T-helper 17 cell (primary cell): ENCODE measurements at places on chromosomes 1 and 21. TPM values are rescaled to one million over a fixed set of nuclear protein-coding genes. Genes with fewer than 3 reads are reported as not detected.

Gene GOLT1A
- total RNA-seq = 0.45 TPM

Gene TGFB2
- total RNA-seq = 0.17 TPM

Gene CDC42SE1
- total RNA-seq = 433 TPM

Gene PIGP
- total RNA-seq = 11.1 TPM

- no peaks in the 10 kb centered on the region for H3K27me3 ChIP-seq
- no peak for DNase-seq
- peaks cover 4% of the 10 kb centered on the region for H3K36me3 ChIP-seq
- peak overlapping the region; percentile 96 for H3K27ac ChIP-seq
These were observed 115.3 kb downstream of the RUNX1 start for GRCh38 chr21:34933609-34934335.

Gene ERVH48-1
- not detected for total RNA-seq

GRCh38 chr21:38979271-38980121 lies 173.8 kb downstream of the ETS2 start:
- no peak overlapping the region for H3K4me3 ChIP-seq
- H3K27ac ChIP-seq = no peak overlapping the region
- peaks cover 37% of the 10 kb centered on the region for H3K27me3 ChIP-seq

DNA sequence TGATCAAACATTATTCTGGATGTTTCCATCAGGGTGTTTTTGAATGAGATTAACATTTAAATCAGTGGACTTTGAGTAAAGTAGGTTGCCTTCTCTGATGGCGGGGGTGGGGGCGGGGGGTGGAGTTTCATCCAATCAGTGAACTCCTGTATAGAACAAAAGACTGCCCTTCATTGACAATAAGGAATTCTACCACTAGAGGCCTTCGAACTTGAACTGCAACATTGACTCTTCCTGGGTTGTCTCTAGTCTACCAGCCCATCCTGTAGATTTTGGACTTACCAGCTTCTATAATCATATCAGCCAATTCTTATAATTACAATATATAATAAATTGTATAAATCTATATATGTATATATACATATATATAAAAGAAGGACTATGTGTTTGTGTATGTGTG lies 520.4 kb upstream of the CXADR start:
- H3K36me3 ChIP-seq = no peaks in the 10 kb centered on the region
- no peak overlapping the region for H3K27ac ChIP-seq

Gene TMEM269
- total RNA-seq = 0.42 TPM

DNA sequence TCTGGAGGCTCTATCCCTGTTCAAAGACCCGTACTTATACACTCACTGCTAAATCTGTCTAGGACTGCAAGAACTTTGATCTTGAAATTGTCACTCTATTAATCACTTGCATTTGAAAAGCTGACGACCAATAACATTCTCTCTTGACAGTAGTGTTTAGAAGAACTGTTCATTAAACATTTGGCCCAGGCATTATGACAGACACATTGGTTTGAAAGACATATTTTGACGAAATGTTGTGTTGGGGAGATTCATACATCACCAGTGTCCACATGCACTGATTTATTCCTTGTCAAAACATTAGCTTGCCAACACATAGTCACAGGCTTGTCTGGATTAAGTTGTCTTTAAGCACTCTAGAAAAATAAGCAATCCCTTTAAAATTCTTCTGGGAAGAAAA lies 951.3 kb downstream of the ADGRL2 start:
- no peaks in the 10 kb centered on the region for H3K27me3 ChIP-seq
- no peak for DNase-seq
- no peak overlapping the region for H3K4me3 ChIP-seq
- no peaks in the 10 kb centered on the region for H3K36me3 ChIP-seq

Gene CYP2J2
- 0.63 TPM for total RNA-seq

Gene MXRA8
- total RNA-seq = 0.42 TPM

Gene CYP4Z1
- total RNA-seq = not detected

- no peak overlapping the region for H3K27ac ChIP-seq
- H3K4me1 ChIP-seq = peaks cover 5% of the 10 kb centered on the region
- no peak for DNase-seq
- H3K4me3 ChIP-seq = no peak overlapping the region
These were observed 13.9 kb upstream of the CD53 start for GRCh38 chr1:110859062-110859461.

Gene VWA5B1
- total RNA-seq = 0.15 TPM

- peak within 1 kb of the TSS; percentile 59 for H3K27ac ChIP-seq
- DNase-seq = no peak
- peak within 1 kb of the TSS; percentile 88 for H3K4me3 ChIP-seq
- no peaks in the 10 kb centered on the region for H3K27me3 ChIP-seq
- peaks cover 36% of the 10 kb centered on the region for H3K4me1 ChIP-seq
- peaks cover 3% of the 10 kb centered on the region for H3K36me3 ChIP-seq
These were observed at the start of gene CFH for GRCh38 chr1:196651637-196652215. Gene CFH (plus strand): TSS chr1:196652043. CDS start chr1:196652118, 75 bp downstream.

DNA sequence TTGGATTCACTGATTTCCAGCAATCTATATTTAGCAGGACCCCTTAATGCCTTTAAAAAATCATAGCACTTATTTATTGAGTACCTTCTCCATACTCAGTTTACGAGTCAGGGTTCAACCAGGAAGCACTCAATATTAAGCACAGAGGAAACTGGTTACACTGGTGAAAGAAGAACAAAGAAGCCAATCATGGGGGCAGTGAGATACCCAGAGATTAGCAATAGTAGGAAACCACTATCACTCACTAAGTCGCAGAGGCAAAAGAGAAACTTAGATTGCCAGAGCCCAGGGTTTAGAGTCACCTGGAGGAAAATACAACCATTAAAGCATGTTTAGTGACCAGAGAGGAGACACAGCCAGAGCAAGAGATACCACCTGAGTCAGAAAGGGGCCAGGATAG lies 670.5 kb upstream of the USP24 start:
- H3K36me3 ChIP-seq = no peaks in the 10 kb centered on the region
- no peak for DNase-seq
- no peak overlapping the region for H3K27ac ChIP-seq

DNA sequence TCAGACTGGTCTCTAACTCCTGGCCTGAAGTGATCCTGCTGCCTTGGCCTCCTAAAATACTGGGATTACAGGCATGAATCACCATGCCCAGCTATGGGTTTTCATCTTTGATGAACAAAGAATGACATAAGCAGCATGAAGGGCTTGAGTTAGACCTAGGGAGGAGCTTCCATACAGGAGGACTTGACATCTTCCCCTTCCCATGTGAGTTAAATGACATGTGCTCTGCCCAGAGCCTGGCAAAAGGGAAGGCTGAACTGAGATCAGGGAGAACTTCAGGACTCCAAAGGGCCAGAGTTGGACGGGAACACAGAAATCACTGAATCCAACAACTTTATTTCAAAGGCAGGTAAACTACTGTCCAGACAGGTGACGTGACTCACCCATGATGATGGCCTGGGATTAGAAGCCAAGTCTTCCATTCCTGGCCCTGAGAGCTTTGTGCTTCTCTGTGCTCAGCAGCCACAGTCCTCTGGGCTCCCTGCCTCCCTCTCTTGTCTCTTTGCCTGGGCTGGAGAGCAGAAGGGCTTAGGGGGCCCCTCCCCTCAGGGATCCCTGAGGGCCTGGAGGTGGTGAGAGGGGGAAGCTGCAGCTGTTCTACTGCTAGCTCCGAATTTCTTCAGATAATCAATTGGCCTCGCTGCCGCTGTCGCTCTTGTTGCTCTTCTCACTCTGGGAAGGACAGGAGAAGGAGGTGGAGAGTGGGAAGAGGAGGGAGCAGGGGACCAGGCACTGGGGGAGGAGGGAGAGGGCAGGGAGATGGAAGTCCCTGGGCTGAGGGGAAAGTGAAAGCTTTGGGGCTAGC lies 7.6 kb downstream of the NHLH1 start:
- DNase-seq = no peak
- peaks cover 10% of the 10 kb centered on the region for H3K27me3 ChIP-seq
- H3K4me1 ChIP-seq = peaks cover 17% of the 10 kb centered on the region
- H3K27ac ChIP-seq = no peak overlapping the region
- no peaks in the 10 kb centered on the region for H3K36me3 ChIP-seq
- no peak overlapping the region for H3K4me3 ChIP-seq

DNA sequence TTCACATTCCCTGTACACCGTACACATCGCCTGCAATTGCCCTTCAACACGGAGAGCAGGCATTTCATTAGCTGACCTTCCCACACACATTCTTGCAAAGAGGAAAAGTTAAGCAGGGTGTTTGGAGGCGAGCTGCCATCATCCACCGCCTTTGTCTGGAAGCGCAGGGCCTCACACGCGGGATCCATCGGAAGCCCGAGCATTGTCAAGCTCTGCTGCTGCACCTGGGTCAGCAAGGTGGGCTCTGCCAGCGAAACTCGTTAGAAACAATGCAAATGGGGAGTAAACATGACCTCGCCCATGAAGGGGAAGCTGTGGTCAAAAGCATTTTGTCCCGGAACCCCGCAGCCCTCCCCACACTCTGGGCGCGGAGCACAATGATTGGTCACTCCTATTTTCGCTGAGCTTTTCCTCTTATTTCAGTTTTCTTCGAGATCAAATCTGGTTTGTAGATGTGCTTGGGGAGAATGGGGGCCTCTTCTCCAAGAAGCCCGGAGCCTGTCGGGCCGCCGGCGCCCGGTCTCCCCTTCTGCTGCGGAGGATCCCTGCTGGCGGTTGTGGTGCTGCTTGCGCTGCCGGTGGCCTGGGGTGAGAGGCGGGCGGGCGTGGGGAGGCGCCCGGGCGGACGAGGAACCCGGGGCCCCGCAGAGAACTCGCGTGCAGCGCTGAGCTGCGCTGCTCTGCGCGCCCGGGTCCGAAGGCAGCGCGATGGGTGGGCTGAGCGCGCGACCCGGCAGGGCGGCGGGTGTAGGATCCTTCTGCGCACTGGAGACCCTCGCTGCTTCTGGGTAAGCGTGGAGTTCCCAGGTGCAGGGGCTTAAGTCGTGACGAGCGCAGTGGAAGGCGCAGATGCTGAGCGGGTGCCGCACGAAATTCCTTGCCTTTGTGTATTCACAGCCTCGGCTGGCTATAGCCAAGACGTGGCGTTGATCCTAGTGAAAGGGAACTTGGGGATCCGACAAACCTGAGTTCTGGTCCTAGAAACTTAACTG lies at the start of gene CR1:
Gene CR1, plus strand, starts transcription at position 357 of the 992 bp plus-strand sequence. Its CDS starts 111 bp downstream, at position 468.
- peaks cover 11% of the 10 kb centered on the region for H3K4me1 ChIP-seq
- H3K36me3 ChIP-seq = no peaks in the 10 kb centered on the region
- no peak for DNase-seq
- H3K4me3 ChIP-seq = peak within 1 kb of the TSS; percentile 85
- H3K27me3 ChIP-seq = peaks cover 22% of the 10 kb centered on the region

Gene CLCNKA
- total RNA-seq = not detected

DNA sequence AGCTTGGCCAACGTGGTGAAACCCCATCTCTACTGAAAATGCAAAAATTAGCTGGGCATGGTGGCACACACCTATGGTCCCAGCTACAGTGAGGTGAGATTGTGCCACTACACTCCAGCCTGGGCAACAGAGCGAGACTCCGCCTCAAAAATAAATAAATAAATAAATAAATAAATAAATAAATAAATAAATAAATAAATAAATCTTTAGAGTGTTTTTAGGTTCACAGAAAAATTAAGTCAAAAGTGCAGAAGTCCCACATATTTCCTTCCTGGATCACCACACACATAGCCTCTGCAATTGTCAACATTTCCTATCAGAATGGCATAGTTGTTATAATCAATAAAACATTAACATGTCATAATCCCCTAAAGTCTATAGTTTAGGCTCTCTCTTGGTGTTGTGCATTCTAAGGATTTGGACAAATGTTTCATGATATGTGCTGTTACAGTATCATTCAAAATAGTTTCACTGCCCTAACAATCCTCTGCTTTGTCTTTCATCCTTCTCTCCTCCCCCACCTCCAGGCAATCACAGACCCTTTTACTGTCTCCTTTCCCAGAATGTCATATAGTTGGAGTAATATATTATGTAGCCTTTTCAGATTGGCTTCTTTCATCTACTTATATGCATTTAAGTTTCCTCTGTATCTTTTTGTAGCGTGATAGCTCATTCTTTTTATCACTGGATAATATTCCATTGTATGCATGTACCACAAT lies 58.3 kb downstream of the LAMC1 start:
- no peak overlapping the region for H3K27ac ChIP-seq
- H3K4me3 ChIP-seq = no peak overlapping the region
- H3K27me3 ChIP-seq = peaks cover 21% of the 10 kb centered on the region
- no peaks in the 10 kb centered on the region for H3K4me1 ChIP-seq
- no peaks in the 10 kb centered on the region for H3K36me3 ChIP-seq

Gene RAB29
- 30.5 TPM for total RNA-seq

GRCh38 chr21:42724226-42724920 lies 71.0 kb downstream of the PDE9A start:
- H3K4me3 ChIP-seq = no peak overlapping the region
- peaks cover 4% of the 10 kb centered on the region for H3K36me3 ChIP-seq
- DNase-seq = no peak
- H3K27me3 ChIP-seq = no peaks in the 10 kb centered on the region
- no peak overlapping the region for H3K27ac ChIP-seq

Gene CXADR
- 1.9 TPM for total RNA-seq

Gene NPHS2
- not detected for total RNA-seq

DNA sequence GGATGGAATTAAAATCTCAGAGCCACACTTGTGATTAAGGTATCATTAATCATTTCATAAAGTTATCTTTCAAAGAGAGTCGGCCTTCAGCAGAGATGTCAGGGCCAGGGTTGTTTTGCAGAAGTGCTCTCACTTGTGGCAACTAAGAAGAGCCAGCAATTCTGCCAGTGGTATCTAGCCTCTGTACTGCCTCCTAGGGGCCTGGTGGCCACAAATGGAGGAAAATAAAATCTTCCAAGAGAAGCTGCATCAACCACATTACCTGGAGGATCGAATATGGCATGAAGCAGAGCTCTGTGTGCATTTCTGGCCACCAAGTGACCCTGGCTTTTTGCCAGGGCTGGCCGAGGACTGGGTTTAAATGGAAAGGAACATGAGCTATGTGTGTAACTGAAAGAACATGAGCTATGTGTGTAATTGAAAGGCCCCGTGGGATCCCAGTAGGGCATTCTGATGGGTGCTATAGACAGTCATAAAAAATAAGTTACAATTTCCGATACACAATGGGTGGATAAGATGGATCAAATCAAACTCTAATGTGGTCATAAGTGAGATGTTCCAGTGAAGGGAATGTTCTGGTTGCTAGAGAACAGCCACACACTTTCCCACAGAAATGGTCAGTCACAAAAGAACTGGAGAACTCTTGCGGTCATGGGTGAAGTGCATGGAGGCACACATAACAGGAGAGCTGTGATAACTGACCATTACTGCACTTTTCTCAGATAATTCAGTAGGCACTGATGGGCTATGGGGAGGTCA lies 335.8 kb downstream of the CAMTA1 start:
- no peak for DNase-seq
- H3K27me3 ChIP-seq = peaks cover 42% of the 10 kb centered on the region
- no peaks in the 10 kb centered on the region for H3K4me1 ChIP-seq
- no peak overlapping the region for H3K4me3 ChIP-seq
- H3K36me3 ChIP-seq = no peaks in the 10 kb centered on the region

DNA sequence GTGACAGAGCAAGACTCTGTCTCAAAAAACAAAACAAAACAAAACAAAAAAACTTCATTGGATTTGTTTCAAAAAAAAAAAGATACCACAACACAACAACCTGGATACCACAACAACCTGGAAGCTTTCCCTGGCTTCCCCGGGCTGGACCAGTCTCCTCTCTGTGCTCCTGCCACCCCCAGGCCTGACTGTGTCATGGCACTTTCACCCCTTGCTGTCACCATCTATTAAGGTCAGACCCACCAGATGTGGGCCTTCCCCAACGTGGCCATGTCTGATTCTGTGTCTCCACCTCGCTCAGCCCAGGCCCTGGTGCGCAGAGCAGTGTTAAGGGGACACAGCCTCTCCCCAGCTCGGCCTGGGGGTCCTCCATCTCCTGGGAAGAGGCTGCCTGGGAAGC lies 28.3 kb upstream of the ACOT11 start:
- H3K4me3 ChIP-seq = no peak overlapping the region
- H3K27ac ChIP-seq = no peak overlapping the region
- H3K36me3 ChIP-seq = peaks cover 2% of the 10 kb centered on the region

Gene WNT9A
- 0.10 TPM for total RNA-seq
